KG1 (cell line): ENCODE measurements at places on chromosomes 3 and 15.

GRCh38 chr3:184726497-184726896 lies 14.6 kb upstream of the MAGEF1 start:
- DNase-seq: no peak

- DNase-seq: no peak
Observed at GRCh38 chr15:73922186-73923151, 3.8 kb upstream of the LOXL1 start.

GRCh38 chr3:39809181-39809994 lies at the start of gene MYRIP:
Gene MYRIP, plus strand, starts transcription at chr3:39809609. Its CDS starts 91,208 bp downstream, at chr3:39900817.
- DNase-seq: no peak

DNA sequence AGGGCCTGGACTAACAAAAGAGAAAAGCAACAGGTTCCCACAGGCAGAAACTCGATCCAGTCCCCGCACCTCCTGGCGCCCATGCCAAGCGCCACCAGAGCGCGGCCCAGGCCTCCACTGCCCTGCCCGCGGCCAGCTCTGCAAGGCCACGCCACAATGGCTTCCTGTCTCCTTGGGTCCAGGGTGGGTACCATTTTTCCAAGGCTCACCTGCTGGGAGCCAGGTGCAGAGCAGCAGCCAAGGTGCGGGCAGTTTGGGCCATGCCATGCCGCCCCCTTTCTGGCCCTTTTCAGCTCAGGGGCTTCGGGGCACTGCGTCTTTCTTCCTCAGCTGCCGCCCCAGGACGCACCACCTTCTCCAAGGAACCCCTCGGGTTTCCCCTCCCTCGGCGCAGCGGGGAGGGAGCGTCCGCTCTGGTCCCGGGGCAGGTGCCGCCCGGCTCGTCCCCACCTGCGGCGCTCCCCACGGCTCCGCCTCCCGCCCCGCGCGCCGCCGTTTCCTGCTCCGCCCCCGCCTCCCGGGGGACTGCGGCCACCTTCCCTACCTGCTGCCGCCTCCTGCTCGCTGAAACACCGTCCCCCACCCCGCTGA lies at the start of gene ILDR1:
Gene ILDR1 (minus strand): TSS at position 437 of the 591 bp plus-strand sequence. CDS start 170 bp downstream, at position 267.
- DNase-seq: no peak

- DNase-seq: no peak
Observed at GRCh38 chr15:89586651-89587050, 11.4 kb downstream of the TICRR start.

- no peak for DNase-seq
Observed at GRCh38 chr15:68022061-68022460, 32.1 kb upstream of the PIAS1 start.
